Stimulated activated CD4-positive, alpha-beta T cell treated with anti-CD3 and anti-CD28 coated beads, Interleukin-1b, Interleukin-23, amount 100 ng/mL, for 24 hours (primary cell): ENCODE measurements at places on chromosomes 16 and 17.

DNA sequence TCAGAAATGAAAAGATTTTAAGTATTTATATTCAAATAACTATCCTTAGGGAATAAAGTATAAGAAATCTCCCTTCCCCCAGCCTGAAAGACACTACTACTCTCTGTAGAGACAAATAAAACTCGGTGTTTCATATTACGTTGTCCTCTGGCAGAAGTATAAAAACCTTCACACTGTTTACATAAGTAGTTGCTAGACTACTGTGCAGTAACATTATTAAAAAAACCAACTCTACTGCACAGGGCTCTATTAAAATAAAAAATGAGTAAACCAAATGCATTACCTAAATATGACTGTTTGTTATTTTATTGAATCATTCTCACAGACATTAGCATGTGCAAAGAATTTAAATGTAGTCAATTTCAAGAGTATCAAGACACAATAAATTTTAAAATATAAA, 67.4 kb downstream of the MED13 start:
- DNase-seq, result no peak

DNA sequence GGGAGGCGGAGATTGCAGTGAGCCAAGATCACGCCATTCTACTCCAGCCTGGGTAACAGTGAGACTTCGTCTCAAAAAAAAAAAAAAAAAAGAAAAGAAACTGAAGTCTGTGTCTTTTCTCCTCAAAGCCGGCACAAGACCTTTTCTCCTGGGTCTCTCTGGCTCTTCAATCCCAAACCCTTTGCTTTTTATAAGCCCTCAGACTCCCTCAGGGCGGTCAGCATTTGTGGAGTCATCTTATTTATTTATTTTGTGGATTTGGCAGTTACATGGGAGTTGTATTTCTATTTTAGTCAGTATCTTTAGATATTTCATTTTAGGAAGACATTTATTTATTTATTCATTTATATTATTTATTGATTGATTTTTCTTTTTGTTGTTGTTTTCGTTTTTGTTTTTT, 57.7 kb upstream of the MAP3K14 start:
- DNase-seq, result no peak

DNA sequence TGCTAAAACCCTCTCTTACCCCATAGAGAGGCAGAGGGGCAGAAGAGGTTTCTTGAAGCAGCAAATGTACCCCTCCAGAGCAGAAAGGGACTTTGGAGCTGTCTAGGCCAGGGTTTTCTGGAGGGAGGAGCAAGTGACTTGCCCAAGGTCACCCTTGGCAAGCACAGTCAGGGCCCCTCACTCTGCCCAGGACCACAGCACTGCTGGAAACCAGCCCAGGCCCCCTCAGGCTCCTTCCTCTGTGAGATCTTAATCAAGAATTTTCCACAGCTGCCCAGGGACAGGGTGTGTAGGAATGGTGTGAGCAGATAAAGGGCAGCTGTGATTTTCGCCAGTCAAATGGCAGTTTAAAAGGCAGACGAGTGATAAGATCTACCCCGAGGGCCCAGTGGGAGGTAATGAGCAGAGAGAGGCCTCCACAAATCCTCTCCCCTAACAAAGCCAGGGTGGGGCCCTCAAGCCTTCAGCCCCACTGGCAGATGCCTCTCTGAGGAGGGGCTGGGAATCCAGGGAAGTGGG, 3.9 kb upstream of the SLC12A3 start:
- DNase-seq, result no peak

GRCh38 chr17:66540131-66540781, 237.8 kb downstream of the PRKCA start:
- DNase-seq, result no peak

DNA sequence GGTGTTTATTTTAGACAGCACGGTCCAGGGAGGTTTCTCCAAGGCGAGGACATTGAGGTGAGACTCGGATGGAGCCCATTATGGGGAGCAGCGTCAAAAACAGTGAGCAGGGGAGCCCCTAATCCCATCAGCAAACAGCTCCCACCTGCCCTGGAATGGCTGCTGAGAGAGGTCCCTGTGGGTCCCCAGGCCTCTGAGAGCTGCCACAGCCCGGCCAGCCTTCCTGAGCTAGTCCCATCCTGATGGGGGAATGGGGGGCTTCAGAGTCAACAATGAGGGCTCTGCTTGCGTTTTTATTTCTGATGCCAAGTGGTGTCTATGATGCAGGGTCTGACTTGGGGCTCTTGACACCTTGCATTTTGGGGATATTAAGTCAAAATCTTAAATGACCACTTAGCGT, 128.4 kb downstream of the GSG1L start:
- no peak for DNase-seq

DNA sequence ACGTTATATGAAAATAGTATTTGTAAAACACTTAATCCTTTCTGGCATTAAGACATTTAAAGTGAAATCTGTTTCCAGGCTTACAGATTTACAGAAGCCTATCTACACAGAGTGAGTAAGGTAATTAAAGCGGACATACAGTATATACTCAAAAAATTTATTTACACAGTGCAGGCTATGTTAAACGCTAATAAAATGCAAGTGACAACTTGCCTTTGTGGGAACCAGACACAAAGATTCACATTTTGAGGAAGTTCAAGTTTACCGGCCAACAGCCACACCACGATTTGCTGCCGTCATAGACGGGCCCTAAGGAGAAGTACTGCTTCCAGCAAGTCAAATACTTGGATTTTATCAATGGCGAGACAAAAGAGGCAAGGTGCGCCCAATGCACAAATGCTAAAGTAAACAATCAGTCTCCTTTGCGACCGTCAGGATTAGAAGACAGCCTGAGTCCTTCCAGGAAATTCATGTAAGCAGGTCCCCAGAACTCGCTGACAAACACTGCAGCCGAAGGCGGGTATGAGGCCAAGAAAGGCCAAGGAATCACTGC, 801 bp downstream of the VPS35 start:
- DNase-seq, result no peak

DNA sequence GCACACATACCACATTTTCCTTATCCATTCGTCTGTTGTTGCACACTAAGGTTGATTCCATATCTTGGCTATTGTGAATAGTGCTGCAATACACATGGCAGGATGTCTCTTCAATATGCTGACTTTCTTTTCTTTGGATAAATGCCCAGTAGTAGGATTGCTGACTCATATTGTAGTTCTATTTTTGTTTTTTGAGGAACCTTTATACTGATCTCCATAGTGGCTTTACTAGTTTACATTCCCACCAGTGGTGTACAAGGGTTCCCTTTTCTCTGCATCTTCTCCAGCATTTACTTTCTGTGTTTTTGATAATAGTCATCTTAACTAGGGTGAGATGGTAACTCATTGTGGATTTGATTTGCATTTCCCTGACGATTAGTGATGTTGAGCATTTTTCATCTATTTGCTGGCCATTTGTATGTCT, 118.1 kb downstream of the STXBP4 start:
- no peak for DNase-seq

DNA sequence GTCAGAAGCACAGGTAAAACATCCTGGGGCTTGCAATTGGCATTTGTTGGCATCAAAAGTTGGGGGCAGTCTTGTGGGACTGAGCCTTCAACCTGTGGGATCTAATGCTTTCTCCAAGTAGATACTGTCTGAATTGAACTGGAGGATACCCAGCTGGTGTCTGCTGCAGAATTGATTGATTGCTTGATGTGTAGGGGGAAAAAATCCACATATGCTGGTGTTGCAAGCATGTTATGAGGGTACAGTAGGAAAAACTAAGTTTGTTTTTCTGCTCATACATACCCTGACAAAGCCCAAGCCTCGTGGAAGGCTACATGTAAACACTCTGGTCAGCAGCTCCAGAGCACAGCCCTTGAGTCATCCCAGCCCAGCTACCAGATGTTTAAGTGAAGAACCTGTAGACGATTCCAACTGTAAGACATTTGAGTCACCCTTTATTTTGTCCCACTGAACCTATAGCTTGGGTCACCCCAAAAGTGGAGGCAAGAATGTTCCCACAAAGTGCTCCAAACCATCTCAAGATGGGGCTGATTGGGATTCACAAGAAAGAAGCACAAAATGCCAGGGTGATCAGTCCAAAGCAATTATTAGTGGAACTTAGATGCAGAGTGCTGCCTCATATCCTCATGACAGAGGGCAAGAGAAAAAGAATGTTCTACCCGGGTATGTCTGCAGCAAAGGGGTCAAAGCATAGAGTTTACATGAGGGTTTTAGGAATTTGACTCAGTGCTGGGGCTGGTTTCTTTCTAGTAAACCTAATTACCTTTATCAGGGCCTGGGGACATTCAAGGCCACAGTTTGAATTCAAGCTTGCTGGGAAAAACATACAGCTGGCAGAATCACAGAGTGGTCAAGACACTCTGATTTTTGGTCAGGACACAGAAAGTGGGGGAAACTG, 9.6 kb upstream of the APPBP2 start:
- DNase-seq, result no peak

GRCh38 chr16:47903470-47903869, 252.3 kb downstream of the ABCC12 start:
- DNase-seq, result no peak

DNA sequence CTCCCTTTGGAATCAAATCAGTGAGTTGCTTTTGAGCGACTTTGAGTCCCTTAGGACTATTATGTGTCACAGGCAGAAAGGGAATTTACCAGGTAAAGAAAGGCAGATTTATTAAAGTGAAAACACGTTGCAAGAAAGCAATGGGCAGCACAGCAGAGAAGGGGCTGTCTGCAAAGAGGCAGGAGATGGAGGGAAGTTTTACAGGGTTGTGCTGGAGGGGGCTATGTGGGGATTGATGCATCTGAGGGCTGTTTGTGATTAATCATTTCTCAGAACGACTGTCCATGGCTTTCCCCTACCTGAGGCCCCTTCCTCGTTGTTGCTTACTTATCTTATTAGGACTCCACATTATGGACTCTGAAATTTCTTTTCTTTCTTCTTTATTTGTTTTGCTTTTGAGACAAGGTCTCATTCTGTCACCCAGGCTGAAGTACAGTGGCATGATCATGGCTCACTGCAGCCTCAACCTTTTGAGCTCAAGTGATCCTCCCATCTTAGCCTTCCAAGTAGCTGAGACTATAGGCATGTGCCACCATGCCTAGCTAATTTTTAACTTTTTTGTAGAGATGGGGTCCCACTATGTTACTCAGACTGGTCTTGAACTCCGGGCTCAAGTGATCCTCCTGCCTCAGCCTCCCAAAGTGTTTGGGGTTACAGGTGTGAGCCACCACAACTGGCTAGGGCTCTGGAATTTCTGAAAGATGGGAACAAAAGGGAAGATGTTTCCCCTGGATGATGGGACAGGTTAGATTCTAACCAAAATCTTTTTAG, 5.5 kb downstream of the WWP2 start:
- no peak for DNase-seq

DNA sequence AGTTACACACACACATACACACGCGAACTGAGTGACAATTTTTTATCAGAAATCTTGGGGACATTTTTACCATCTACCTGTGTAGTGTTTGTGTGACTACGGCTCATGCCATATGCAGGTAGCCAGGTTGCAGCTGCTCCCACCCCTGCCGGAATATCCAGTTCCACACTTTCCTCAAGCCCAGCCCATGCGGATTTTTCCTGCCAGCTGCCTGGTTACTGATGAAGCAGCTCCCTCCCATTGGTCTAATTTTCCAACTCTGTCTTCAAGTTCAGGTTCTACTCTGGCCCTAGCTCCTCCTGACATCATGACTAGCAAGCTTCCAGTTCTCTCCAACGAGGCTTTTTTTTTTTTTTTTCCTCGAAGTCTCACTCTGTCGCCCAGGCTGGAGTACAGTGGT, 4.8 kb downstream of the GSG1L2 start:
- no peak for DNase-seq

DNA sequence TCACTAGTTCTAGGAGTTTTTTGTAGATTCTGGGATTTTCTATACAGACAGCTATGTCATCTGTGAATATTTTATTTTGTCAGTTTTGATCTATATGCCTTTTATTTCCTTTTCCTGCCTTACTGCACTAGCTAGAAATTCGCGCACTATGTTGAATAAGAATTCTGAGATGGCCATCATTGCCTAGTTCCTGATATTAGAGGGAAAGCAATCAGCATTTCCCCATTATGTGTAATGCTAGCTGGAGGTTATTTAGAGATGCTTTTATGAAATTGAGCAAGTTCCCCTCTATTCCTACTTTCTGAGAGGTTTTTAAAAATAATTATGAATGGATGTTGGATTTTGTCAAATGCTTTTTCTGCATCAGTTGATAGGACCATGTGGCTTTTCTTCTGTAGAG, 23.8 kb downstream of the MPRIP start:
- no peak for DNase-seq

DNA sequence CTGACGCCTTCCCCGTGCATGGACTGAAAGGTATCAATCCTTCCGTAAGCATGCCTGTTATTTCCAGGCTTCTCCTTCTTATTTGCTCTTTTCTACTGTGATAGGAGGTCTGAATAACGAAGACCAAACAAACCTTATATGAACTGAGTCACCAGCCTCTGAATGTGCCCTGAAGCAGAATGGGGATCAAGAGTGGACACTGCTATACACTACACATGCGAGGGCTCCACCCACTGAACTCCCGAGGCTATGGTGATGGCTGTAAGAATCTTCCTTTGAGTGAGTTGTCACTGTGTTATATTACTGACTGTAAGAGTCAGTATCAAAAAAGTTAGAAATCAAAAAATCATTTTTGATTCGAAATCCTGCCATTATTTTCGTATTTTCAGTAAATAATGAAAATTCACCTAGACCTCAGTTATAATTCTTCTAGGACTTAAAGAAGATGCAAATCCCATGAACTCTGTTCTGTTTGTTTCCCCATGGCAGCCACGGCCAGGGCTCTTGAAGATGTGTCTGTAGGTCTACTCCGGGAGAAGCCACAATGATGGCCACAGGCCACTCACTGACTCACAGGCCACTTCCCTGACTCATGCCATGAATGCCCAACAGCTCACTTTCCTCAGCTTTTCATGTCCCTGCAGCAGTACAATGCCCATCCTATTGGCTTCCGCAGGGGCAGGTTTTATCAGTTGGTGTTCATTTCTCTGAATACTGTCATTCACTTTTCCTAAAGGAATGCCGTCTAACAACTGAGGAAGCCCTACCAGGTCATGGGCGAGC, 54.7 kb downstream of the ZZEF1 start:
- DNase-seq, result no peak

GRCh38 chr17:41813699-41814124, 908 bp downstream of the FKBP10 start:
- no peak for DNase-seq

DNA sequence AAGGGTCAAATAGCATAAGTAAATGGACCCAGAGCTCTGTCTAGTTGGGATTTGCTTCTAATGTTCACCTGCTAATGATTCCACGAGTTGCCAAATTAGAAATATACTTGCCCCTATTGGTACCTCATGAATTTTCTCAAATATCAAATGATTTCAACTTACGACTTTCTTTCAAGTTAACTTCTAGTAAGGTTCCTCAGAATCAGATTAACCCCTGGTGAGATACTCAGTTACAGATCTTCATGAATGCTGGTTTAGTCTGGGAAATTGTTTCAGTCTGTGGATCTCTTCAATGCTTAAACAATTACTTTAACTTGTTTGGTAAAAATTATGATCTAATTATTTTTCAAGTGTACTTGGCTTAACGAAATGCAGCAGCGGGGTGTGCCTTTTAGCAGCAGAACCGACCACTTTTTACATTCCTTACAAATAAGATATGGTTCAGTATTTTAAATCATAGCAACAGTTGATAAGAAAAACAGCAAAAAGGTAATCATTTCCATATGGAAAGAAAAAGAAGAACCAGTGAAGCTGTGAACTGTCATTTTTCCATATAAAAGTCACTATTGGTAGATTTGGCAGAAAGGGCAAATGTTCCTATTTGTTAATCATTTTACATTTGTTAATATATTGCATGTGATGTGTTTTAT, 34.5 kb downstream of the TUBD1 start:
- no peak for DNase-seq
